ENCODE measurements at places on chromosomes 16 and 17.
A peak's percentile ranks its signal among the peaks of the same experiment; 100 is the strongest.

GRCh38 chr16:29819506-29819905, 756 bp upstream of the MVP start:
- no peak for DNase-seq

DNA sequence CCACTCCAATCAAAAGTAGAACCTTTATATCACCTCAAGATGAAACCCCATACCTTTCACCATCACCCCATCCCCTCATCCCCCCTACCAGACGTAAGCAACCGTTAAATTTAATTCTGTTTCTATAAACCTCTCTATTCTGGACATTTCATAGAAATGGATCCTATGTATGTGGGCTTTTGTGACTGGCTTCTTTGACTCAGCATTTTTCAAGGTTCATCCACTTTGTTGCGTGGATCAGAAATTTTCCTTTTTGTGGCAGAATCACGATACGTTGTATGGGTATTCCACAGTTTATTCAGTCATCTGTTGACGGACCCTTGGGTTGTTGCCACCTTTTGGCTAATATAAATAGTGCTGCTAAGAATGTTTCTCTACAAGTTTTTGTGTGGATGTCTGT, 8.6 kb downstream of the PLCG2 start:
- no peak for DNase-seq

DNA sequence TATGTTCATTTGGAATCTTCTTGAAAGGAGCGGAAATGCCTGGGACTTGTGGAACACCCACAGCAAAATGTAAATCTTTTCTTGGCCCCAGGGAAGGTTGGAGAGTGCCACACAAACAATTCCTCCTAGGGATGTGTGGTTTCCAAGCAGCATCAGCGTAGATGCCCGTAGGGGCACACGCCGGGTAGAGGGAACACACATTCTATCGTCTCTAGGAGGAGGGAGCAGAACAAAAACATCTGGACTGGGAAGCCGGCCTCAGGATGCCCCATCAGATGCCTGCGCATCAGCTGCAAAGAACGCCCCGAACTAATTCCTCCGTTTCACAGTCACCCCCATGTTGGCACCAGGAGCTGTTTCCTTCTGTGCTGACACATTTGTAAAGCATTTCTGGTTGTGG, 357.9 kb upstream of the ZFHX3 start:
- no peak for DNase-seq

GRCh38 chr17:17812211-17813054, 24.4 kb downstream of the SREBF1 start:
- peak; percentile 58 for DNase-seq

- DNase-seq, result no peak
Observed at GRCh38 chr16:83651871-83652270, 155.9 kb upstream of the HSBP1 start.

DNA sequence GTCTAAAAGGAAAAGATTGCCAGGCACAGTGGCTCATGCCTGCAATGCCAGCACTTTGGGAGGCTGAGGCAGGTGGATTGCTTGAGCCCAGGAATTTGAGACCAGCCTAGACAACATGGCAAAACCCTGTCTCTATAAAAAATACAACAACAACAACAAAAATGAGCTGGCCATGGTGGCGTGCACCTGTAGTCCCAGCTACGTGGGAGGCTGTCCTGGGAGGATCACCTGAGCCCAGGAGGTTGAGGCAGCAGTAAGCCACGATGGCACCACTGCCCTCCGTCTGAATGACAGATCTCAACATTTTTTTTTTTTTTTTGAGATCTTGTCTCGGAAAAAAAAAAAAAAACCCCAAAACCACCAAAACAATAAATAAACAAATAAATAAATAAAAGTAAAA, 28.1 kb upstream of the ATP2A3 start:
- no peak for DNase-seq
